ENCODE measurements at places on chromosomes 11 and 22.

DNA sequence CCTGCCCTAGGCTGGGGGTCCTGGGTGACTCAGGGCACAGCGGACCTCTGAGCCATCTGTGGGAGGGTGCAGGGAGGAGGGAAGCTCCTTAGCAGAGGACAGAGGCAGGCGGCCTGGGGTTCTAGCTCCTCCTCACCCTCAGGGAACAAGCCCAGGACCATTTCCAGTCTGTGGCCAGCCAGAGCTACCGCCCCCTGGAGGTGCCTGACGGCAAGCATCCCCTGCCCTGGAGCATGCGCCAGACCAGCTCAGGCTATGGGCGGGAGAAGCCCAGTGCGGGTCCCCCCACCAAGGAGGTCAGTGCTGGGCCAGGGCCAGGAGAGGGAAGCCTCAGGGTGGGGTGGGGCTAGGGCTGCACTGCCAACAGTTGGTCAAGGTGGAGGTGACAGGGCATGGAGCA is 26.0 kb upstream of the LRRC10B start:
- DNase-seq, result no peak

GRCh38 chr11:66951927-66952337 is 6.3 kb downstream of the PC start:
- DNase-seq, result no peak

- peak; percentile 72 for DNase-seq
Measured at GRCh38 chr11:69644071-69644961, 3.4 kb downstream of the CCND1 start.

DNA sequence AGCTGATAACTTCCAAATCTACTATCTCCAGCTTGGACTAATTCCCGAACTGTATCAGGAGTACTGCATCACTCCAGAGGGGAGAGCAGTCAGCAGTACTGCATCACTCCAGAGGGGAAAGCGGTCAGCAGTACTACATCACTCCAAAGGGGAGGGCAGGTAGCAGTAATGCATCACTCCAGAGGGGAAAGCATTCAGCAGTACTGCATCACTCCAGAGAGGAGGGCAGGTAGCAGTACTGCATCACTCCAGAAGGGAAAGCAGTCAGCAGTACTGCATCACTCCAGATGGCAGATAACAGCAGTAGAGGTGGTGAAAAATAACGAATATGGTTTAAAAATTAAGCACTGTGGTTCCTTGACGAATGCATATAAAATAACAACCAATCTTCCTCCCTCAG is 8.4 kb downstream of the CWC15 start:
- no peak for DNase-seq

DNA sequence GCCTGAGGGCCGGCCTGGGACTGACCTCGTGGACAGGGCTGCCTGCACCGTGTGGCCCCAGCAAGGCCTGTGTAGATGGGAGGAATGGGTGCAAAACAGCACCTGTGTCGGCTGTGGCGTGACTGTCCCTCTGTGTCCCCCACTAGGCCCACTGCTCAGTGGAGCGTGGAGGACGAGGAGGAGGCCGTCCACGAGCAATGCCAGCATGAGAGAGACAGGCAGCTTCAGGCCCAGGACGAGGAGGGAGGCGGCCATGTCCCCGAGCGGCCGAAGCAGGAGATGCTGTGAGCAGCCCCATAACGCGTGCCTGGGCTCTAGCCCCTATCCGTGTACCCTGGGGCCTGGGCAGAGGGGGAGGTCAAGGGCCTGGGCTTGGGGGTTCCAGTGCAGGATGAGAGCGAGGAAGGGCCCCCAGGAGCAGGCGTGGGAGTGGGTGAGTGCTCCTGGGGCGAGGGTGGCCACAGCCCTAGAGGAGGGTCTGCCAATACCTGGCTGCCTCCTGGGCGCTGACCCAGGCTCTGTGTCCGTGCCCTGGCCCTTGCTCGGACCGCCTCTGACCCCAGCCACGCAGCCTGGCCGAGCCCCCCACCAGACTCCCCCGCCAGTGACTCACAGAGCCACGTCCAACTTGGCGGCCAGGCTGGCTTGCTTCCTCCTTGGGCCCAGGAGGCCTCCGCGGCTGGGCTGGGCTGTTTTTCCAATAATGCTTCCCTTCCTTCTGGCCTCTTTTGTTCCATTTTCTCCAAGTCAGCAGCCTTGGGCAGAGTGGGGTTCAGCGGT is 11.6 kb downstream of the PRR33 start:
- peak; percentile 86 for DNase-seq

GRCh38 chr11:122020902-122021301 is 95.1 kb downstream of the BLID start:
- no peak for DNase-seq

DNA sequence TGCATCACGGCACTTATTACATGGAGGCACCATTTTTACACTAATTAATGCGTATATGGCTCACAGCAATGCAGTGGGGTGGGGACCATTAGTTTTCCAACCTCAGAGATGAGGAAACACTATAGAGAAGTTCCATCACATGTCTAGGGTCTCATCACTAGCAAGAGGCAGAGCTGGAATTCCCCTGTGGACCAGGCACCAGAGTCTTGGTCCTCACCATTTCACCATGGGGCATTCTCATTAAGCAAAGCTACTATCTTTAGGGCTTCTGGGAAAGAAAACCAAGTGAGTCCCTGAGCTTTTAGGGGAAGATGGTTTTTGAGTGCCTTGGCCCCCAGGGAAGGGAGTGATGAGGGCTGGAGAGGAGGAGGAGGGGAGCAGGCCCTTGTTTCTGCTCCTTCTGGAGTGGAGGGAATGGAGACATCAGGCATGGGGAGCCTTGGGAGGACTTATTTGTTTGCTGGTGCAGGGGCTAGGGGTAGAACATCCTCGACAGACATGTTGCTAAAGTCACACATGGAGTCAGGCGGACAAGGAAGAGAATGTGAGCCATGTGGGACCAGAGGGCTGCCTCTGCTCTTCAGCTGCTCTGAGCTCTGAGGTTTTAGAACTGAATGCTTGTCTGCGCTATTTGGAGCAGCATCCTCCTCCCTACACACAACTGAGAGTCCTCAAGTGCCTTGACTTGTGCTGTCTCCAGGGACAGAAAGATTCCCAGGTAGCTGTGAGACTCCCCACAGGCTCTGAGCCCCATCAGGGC is 40.3 kb upstream of the ZBED5 start:
- no peak for DNase-seq

DNA sequence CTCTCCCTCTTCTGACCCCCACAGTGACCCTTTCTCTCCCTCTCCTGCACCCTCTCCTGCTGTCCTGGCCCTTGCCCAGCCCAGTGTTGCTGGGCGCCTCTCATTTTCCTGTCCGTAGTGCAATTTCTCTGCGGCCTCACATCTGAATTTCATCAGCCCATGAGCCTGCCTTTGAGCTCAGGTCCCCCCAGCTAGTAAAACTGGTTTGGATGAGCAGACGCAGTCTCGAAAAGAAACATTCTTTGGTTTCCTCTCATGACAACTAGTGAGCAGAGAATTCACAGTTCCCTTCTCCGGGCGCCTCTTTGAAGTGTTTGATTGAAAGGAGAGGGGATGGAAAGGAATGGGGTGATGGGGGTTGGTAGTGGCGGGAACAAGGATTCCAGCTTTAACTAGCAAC is 126.0 kb upstream of the CADM1 start:
- no peak for DNase-seq

- no peak for DNase-seq
Measured at GRCh38 chr11:2363577-2364370, 13.3 kb upstream of the CD81 start.

- no peak for DNase-seq
Measured at GRCh38 chr11:119571311-119571710, 148.3 kb upstream of the THY1 start.

GRCh38 chr11:44256673-44257291 is 53.2 kb downstream of the ALX4 start:
- peak; percentile 54 for DNase-seq

GRCh38 chr11:41056892-41057569 is 402.4 kb downstream of the LRRC4C start:
- DNase-seq, result no peak

- no peak for DNase-seq
Measured at GRCh38 chr11:80900265-80900664, 1459.4 kb upstream of the TENM4 start.

GRCh38 chr11:8415195-8415594 is 151.5 kb upstream of the LMO1 start:
- no peak for DNase-seq

- peak; percentile 69 for DNase-seq
Measured at GRCh38 chr22:49967706-49968208, 7.2 kb downstream of the PIM3 start.

DNA sequence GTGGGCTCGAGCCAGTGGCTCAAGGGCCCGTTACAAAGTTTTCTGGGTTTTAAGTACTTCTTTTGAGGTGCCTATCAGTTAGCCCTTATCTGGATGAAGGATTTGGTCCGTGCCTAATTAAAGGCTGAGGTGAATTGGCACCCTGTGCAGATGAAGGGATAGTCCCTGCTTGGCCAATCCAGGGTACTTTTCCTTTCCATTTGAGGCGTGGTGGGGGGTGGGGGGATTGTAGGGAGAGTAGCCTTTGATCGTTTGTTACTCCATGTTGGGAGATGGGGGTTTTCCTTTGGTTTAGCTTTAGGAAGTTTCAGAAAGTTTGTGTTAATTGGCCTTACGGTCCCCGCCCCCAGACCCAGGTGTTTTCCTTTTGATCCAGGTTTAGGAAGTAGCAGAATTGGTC is 170.8 kb downstream of the DDX10 start:
- DNase-seq, result no peak

GRCh38 chr11:70145071-70145470 is 58.0 kb upstream of the FADD start:
- no peak for DNase-seq

DNA sequence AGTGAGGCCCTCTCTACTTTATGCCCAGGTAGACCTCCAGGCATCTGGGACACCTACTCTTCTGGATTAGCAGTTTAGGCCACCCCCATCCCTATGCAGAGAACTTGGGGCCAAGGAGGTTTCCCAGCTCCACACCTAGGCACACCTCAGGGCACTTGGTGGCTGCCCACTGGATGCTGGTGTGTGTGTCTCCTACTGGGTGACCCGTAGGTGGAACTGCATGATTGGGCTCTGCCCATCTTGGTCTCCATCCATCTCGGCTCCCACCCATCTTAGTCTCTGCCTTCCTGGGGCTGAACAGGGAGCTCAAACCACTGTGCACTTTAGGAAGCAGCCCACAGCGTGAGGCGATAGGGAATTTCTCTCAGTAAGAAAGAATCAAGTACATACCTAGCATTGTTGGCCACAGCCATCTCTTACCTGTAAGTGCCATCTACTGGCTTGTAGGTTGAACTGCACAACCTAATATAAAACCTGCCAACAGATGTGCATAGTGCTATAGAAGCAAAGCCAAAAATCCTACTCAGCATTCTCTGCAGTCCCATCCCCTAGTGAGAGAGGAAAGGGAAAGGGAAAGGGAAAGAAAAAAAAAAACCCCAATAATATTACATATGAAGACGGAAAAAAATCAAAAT is 61.6 kb upstream of the PTPN5 start:
- DNase-seq, result no peak

DNA sequence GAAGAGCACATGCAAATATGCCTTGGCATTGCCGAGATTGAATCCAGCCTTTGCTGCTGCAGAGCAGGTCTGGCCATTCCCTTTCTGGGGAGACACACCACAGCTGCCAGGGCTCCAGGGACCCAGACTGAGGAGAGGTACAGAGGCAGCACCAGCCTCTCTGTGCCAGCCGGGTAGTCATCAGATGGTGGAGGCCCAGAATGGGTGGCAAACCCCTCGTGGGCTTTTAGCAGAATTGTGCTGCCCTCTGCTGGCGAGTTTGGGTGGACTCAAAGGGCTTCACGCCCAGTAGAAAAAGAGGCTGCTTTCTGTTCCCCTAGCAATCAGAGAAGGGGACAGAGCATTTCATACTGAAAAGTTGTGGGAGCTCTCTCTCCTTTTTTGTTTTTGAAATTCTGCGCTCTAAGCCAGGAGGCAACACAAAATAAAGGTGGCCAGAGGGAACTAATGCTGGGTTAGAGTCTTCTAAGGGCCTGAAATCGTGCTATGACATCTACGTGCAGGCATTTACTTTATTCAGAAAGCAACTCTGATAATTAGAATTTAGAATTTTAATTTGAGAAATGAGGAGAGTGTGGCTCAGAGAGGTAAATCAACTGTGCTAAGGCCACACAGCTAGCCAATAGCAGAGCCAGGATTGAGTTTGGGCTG is 158.8 kb upstream of the NAV2 start:
- DNase-seq, result peak; percentile 88

GRCh38 chr11:102289592-102289991 is 27.7 kb upstream of the BIRC3 start:
- DNase-seq, result no peak

DNA sequence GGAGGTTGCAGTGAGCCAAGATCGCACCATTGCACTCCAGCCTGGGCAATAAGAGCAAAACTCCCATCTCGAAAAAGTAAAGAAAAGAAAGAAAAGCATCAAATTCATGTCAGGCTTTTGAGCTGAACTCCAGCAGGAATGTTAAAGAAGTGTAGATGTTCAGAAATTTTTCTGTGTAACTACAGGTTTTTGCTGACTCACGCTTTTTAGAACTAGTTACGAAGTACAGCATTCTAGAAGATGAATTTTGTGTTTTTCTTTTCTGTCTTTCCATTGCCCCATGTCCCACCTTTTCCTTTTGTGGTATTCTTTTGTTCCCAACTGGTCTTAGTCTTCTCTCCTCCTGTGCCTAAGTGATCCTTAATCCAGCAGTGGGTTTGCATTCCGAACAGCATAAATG is 56.0 kb upstream of the HORMAD2 start:
- DNase-seq, result no peak

GRCh38 chr11:66557733-66558326 is 10.6 kb downstream of the CTSF start:
- no peak for DNase-seq

- no peak for DNase-seq
Measured at GRCh38 chr11:121755191-121755590, 302.4 kb upstream of the SORL1-AS1 start.

DNA sequence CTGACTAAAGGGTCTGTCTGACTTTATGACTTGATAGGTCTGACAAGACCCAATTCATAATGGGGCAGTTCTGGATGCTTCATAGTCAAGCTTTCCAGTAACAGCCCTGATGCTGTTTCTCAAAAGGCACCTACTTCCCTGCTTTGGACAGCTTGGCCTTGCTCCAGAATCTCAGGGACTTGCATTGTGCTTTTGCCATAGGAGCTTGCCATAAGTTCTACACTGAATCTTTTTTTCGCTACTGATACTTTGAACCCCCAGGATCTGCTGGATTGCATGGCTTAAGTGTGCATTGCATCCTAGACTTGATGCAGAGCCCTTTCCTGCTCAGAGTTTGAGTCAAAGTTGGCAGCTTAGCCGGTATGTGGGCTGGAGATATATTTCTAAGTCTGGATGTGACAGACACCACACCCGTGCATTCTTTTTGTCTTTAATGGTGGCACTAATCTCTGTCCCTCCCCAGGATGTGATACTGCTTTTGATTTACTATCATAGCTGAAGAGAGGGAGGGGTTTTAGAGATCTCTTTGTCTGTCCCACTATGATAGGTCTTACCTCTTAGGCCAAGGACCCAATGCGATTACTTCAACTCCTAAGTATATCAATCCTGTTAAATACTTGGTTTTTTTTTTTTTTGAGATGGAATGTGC is 16.9 kb upstream of the SLC3A2 start:
- no peak for DNase-seq

- DNase-seq, result peak; percentile 96
Measured at GRCh38 chr11:12281571-12282478, 95.5 kb upstream of the PARVA start.

All from right atrium auricular region (tissue), 2 donors.